ENCODE measurements at places on chromosomes 7 and 10. TPM values are rescaled to one million over a fixed set of nuclear protein-coding genes. Genes with fewer than 3 reads are reported as not detected.

DNA sequence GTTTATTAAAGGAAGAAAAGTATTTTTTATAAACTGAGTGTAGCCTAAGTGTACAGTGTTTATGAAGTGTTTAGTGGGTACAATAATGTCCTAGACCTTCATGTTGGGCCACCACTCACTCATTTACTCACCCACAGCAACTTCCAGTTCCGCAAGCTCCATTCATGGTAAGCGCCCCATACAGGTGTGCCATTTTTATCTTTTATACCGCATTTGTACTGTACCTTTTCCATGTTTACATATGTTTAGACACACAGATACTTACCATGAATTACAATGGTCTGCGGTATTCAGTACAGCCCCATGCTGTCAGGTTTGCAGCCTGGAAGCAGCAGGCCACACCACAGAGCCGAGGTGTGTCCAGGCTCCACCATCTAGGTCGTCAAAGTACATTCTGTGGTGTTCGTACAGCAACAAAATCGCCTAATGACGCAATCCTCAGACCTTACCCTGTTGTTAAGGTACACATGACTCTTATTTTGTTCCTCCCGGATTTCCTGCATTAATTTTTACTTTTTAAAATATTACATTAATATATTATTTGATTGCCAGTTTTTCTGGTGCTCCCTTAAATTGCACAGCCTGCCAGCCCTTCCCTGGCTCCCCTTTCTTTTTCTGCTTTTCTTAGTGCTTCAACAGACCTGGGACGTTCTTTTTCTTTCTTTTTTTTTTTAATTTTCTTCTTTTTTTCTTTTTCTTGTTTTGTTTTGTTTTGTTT, 881 bp upstream of the SSBP1 start:
- no peak for DNase-seq

DNA sequence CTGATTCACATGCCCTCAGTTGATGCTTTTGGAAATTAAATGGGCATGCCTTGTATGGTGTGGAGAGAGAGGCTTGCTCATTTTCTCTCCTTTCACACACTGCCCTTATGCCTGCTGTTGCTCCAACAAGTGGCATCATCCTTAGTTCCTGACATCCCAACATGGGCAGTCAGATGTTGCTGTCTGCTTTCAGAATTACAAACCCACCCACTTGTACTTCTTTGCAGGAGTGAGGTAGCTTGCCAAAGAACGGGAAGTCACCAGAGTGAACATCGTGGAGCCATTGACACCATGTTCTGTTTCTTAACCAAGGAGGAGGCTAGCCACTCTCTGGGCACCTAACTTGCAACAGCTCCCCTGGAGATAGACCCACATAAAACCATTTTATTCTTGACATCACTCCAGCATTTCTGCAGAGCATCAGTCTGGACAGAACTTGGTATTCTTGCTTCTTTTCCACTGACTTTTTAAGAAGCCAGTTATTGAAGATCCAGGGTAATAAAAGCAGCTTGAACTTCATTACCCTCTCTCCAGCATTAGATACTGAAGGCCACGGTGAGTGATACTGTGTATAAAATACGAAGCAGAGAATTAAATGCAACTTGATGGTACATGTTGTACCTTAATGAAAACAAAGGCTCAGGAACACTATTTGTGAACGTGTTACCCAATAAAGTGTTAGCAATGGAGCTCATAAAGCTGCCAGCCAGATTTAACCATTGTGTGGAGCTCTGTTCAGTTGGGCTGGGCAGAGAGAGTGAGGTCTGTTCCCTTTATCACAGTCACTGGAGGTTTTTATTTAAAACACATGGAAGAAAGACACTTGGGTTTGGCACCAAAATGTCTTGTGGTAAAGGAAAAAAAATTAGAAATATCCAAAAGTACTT, 195.8 kb upstream of the HABP2 start:
- DNase-seq: no peak

GRCh38 chr10:23198610-23198939, 6.5 kb downstream of the PTF1A start:
- DNase-seq: no peak

DNA sequence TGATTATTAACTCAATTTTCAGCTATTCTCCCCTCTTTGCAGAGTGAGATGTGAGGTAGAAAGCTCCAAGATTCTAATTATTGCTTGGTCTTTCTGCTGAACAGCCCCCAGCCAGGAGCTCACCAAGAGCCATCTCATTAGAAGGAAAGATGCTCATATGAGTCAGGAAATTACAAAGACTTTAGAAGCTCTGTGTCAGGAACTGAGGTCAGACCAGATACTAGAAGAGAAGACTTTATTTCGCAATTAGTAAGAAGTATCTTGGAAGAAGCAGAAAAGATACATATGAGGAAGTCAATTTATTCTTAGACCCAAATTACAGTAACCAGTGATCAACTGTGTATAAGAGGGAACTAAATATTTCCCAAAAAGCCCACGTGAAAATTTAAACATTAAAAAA, 626.9 kb downstream of the ZWINT start:
- no peak for DNase-seq

- DNase-seq: no peak
Observed at GRCh38 chr7:106620676-106621075, 40.3 kb downstream of the CCDC71L start.

DNA sequence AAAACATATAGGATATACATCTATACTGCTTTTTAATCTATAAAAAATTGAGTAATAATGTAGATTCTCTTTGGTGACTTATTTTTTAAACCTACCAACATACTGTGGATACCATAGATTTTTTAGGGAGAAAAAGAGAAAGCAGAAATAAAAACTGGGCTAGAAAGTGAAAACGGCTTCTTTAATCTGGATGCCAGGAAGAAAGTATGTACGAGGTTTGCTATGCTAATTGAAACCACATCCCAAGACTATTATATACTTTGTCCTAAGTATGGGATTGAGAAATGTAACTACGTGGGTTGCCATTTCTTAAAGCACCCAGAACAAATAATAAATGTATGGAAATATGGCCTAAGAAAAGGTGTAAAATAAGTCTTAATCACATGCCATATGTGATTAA, 129.0 kb upstream of the NFE2L3 start:
- DNase-seq: no peak

DNA sequence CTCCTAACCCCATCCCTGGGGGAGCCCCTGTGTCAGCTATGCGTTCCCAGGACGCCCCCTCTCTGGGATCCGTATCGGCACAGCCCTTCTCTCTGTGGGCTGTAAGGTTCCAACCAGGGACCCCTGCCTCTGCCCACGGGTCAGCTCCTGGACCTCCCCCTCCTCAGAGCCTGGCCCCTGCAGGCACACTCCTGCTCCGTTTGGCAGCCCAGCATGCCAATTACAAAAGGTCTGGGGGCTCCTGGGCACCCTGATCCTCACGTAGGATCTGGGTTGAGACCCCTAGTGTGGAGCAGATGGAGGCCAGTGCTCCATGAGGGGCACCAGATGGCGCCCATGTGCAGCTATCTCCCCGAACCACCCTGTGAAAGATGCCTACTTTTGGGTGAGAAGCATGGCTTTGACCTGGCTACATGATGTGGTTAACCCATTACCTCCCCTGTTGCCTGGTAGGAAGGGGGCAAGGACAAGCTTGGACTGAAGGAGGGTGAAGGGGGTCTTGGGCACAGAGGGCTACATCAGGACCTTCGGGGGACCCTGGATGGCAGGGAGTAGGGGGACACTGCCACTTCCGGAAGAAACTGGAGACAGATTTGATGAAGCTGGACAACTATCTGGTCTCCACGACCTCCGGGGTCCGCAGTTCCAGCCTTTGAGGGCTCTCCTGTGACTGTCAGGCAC, 9.0 kb downstream of the TACR2 start:
- no peak for DNase-seq

ICA1 gene
- 16.1 TPM for polyA plus RNA-seq

GRCh38 chr7:7408001-7408770, 127.5 kb downstream of the COL28A1 start:
- DNase-seq: no peak

SFTPA1 gene
- 0.09 TPM for polyA plus RNA-seq

STAG3 gene
- 0.77 TPM for polyA plus RNA-seq

INA gene
- 4.7 TPM for polyA plus RNA-seq

DNA sequence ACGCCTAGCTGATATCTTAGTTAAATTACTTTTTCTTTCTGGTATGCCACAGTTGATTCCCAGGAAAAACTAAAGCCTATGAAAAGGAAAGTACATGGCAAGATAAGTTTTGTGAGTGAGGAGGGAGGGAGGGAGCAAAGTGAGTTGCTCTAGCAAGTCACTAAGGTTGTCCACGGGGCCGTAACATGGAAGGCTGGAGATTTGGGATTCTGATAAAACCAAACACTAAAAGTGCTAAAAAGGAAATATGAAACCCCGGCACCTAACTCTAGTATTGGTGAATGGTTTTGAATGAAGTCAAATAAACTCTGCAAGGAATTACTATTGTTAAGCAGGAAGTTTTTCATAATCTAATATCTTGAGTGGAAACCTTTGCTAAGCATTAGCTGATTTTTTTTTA, 1.7 kb downstream of the AGR2 start:
- no peak for DNase-seq

GRCh38 chr10:104577861-104578521, 63.1 kb upstream of the SORCS3 start:
- DNase-seq: no peak

DNA sequence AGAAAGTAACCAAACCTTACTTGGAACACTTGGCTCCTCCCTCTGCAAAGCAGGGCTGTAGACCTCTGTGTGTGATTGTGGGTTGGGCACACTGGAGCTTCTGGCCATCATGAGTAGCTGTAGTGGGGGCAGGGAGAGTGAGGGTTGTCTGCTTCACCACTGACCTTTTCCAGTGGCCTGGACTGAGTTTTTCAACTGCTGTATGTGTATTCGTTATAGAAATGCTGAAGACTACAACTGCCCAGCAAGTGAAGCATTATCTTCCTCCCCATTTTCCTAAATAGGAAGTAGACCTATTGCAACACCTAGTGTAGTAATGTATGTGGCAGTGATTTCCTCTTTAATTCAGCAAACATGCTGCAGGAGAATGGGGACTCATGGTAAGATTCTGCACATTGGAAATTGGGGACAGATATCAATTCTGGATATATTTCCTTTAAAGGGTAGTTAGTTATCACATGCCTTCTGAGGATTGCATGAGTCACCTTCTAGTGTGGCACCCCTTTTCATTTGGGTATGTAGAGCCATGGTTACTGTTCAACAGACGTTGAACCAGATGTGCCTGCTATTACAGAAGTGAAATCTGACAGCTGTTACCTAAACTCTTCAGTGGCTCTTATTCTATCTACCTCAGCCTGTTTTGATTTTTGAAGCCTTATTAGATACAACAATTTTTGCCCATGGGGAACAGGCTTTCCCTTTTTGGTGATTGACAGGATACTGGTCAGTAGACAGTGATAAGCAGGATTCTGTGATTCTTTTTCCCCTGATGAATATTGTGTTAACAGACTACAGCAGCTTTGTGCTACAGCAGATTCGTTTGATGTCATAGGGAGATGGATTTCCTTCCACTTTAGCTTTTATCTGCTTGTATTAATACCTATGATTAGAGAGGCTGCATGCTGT, 130.9 kb downstream of the SND1 start:
- DNase-seq: no peak

DNA sequence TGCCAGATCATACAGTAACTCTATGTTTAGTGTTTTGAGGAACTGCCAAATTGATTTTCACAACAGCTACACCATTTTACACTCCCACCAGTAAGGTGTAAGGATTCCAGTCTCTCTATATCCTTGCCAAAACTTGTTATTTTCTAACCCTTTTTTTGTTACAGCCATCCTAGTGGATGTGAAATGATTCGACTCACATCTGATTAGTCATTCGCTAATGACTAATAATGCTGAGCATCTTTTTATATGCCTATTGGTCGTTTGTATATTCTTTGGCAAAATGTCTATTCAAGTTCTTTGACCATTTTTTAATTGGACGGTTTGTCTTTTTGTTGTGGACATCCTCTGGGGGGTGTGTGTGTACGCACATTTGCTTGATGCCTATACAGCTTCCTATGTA, 142.8 kb downstream of the DGKB start:
- no peak for DNase-seq

DNA sequence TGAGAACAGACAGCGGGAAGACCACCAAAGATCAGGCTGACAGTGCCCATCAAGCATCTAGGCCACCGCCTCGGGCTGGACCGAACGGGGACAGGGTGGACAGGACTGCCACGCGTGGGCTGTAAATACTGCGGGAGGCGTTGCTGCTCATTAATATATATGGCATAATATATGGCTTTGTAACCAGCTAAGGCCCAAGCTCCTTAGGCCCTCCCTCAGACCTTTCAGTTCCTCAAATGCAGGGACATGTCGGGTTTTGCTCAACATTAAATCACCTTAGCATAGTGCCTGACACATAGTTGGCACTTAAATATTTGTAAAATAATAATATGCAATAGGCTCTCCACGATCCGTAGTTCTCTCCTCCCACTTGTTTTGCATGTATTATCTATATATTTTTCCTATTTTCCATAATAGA, 402 bp upstream of the TMEM168 start:
- no peak for DNase-seq

- no peak for DNase-seq
Observed at GRCh38 chr10:33122014-33122809, 164.2 kb upstream of the ITGB1 start.

ASAH2B gene
- 2.8 TPM for polyA plus RNA-seq

GRCh38 chr7:141381794-141382427, 169.3 kb upstream of the AGK start:
- no peak for DNase-seq

PRKCQ gene
- polyA plus RNA-seq: 0.48 TPM

INHBA gene
- polyA plus RNA-seq: 0.71 TPM

DNA sequence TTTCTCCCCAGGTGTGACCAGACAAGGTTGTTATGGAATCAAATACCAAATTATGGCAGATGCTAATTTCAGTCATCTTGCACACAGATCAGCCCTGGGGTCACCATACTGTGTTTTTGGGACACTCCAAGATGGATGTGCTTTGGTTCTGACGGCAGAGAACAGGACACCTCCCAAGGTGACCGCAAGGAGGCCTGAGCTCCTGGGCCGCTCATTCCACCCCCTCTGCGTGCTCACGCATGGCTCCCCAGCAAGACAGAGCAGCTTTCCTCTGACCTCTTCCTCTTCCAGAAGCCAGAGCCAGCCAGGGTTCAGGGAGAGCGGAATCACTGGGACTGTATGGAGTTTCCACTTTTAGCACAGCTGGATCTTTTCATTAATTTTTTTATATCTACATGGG, 402.8 kb downstream of the DNAJB6 start:
- DNase-seq: no peak

GRCh38 chr10:71126432-71126831, 85.9 kb upstream of the UNC5B start:
- no peak for DNase-seq

All from adrenal gland (tissue), 19 donors.